ENCODE measurements at places on chromosomes 7 and 10.

DNA sequence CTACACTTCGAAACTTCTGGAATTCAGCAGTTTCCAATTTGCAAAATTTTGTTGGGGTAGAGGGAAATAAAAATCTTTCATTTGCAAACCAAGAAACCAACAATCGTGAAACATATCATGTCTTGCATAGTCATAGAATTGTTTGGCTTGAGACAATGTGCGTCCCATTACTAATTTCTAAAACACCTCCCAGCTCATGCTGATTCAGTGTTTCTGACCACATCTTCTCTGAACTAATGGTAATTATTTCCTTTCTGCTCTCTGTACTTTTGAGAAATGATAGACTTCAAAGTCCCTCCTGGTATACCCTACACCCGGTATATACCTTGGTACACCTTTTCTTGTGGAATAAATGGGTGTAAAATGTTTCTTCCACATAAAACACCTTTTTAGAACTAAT is 41.8 kb upstream of the TSPAN13 start:
- no peak for DNase-seq

- DNase-seq, result no peak
Measured at GRCh38 chr7:68544851-68545250, 1053.4 kb upstream of the AUTS2 start.

DNA sequence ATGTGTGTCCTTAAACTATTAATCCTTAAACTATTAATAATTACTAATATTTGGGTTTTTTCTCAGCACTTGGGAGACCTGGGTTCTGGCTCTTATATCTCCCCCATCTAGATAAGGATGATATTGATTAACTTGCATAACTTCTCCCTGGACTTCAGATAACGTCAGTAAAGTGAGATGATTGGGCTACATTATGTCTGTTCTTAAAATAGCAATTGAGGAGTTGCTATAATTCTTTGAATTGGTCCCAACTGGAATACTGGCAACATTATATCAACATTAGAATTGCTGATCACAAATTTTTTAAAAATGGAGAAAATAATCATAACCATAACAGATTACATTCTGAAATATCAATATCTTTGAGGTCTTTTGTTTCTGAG is 1.9 kb downstream of the APBB1IP start:
- DNase-seq, result no peak

DNA sequence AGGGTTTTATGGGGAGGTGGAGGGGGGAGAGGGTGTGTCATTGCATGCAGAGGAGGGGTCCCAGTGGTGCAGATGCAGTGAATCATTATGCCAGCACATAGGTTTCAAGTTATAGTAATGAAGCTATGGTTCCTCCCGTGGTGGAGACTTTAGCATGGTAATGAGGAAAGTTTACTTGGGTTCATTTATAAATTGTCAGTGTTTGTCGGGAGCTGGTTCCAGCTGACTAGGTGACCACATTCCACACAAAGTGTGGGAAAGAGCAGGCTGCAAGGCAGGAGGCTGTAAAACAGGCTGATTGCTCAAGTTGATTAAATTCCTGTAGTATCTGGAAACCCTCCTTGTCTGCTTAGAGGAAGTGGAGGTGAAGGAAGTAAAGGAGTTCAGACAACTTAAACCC is 78.9 kb downstream of the SRI start:
- no peak for DNase-seq

GRCh38 chr7:97020996-97021746 is 3.5 kb downstream of the DLX5 start:
- no peak for DNase-seq

DNA sequence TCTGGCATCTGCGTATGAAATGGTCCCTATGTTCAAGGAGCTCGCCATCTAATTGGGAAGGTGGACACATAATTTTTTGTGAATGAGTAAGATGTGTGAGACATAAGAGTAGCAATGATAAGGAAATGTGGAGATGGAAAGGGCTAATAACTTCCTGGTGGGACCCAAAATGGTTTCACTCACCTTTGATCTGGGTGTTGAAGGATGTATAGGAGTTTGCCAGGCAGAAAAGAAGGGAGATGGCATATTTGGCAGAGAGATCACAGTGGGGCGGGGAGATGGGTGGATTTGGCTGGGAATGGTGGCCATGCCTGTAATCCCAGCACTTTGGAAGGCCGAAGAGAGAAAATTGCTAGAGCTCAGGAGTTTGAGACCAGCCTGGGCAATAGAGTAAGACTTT is 4.5 kb downstream of the POP7 start:
- DNase-seq, result no peak

DNA sequence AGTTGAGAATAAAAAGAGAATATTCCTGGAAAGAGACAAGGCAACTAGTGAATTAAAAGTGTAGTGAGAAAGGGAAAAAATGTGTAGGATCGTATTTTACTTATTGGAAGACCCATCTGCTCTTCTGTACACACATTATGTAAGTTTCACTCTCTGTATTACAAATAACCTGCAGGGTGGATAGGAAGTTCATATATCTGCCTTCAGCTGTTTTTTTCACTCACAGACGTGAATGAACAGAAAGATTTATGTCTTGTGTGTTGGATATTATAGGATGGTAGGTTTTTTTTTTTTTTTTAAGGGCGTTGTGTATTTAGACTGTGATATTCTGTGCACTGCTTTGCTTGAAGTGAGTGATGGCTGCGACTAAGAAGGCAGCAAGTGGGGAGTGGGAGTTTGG is 266.5 kb downstream of the AUTS2 start:
- DNase-seq, result no peak

DNA sequence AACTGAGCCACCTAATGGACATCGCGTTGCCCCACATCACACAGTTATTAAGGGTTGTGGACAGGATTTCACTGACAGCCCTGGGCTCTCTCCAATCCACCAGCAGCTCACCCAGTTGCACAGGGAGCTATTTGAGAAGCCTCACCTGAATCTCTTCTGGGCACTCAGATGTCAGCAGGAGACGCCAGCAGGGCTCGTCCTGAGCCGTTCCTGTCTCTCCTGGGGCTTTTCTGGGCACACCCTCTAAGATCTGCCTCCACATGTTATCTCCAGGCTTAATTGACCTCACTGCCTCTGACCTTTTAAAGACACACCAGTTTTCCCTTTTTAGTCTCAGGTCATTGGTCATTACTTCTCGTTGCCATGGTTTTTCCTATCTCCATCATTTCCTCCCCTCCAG is 63.0 kb downstream of the GRID1 start:
- no peak for DNase-seq

- DNase-seq, result no peak
Measured at GRCh38 chr10:133072196-133072595, 15.5 kb upstream of the ADGRA1 start.

DNA sequence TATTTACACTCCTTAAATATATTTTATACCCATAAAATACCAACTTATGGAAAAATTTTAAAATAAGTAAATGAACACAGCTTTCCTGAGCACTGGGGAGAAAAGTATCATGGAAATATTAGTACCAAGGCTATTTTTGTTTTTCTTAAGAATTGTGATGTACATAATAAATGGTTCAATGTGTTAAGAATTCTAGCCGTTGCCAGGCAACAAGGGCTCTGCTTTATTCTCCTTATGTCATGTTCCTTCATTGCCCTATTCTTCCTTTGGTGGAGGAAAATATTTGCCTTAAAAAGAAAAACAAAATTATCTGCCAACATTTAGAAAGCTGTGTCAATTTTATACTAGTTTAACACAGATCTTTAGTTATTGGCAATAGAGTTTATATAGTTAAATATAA is 2.6 kb upstream of the ZPBP start:
- DNase-seq, result no peak

DNA sequence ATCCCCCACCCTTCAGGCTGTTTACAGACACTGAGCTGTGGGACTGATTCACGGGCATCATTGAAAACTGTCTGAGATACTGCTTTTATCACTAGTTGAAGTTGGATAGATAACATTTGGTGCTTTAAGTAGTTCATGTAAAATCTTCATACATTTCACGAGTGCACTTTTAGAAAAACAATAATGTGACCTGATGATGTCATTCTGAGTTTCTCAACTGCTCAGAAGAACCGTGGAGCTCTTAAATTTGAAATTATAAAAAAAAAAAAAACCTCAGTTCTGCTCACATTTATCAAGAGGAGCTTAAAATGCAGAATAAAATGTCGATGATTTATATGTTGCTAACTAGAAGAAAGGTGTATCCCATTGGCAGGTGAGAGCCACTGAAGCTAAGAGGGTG is 81.5 kb downstream of the GALNT11 start:
- no peak for DNase-seq

DNA sequence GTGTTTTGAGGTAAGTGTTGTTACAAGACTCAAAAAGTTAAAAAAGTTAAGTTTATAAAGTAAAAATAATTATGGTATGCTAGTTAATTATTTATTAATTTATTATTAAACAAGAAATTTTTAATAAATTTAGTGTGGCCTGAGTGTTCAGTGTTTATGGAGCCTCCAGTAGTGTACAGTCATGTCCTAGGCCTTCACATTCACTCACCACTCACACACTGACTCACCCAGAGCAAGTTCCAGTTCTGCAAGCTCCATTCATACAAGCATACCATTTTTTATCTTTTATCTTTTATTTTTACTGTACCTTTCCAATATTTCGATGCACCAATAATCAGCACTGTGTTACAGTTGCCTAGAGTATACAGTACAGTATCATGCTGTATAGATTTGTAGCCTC is 381.2 kb upstream of the MGMT start:
- no peak for DNase-seq

- no peak for DNase-seq
Measured at GRCh38 chr7:50827281-50827680, 44.6 kb upstream of the GRB10 start.

GRCh38 chr10:92712016-92712889 is 22.5 kb downstream of the HHEX start:
- no peak for DNase-seq

DNA sequence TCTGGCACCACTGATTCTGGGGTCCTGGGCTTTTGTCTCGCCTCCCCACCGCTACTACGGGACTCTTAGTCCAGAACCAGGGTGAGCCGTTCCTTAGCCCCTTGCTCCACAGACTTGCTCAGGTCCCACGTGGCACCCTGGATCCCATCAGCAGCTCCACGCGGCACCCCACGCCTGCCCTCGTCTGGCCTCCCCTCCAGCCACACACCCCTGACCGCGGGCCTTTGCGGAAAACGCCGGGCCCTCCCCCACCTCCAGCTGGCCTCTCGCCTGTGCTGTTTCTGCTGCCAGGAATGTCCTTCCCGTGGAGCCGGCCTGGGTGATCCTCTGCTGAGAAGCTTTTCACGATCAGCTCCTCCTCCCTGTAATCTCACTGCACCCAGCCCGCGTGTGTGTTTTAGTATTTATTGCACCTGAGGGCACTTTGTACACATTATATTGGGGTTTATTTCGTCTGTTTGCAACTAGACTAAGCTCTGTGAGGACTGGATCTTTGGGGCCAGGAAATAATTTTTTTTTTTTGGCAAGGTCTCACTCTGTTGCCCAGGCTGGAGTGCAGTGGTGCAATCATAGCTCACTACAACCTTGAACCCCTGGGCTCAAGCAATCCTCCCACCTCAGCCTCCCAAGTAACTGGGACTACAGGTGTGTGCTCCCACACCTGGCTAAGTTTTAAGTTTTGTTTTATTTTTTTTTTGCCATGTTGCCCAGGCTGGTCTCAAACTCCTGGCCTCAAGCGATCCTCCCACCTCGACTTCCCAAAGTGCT is 10.5 kb upstream of the TTYH3 start:
- no peak for DNase-seq
